ENCODE measurements at places on chromosomes 2 and 18.
A peak's percentile ranks its signal among the peaks of the same experiment; 100 is the strongest.

- DNase-seq, result peak; percentile 80
These were observed 68.1 kb downstream of the CLHC1 start for GRCh38 chr2:55163941-55164390.

DNA sequence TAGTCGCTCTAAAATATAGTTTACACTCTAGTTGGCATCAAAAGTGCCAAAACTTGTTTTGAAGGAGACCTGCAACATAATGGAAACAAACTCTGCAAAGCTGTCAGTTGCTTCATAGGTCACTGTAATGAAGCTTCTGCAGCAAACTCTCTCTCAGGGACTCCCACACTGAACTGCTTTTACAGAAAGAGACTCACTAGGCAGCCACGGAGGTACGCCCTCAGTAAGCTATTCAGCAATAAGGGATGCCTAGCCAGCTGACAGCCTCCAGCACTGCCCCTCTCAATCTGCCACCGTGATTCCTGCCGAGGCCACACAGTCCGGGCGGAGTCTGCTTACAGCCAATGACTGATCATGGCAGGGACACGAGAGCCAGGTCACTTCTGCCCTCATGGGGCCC is 51.1 kb downstream of the COLEC12 start:
- DNase-seq, result peak; percentile 47

- DNase-seq, result no peak
These were observed 43.6 kb downstream of the FECH start for GRCh38 chr18:57542812-57543427.

- peak; percentile 38 for DNase-seq
These were observed 203.4 kb downstream of the ASXL3 start for GRCh38 chr18:33781429-33781828.

DNA sequence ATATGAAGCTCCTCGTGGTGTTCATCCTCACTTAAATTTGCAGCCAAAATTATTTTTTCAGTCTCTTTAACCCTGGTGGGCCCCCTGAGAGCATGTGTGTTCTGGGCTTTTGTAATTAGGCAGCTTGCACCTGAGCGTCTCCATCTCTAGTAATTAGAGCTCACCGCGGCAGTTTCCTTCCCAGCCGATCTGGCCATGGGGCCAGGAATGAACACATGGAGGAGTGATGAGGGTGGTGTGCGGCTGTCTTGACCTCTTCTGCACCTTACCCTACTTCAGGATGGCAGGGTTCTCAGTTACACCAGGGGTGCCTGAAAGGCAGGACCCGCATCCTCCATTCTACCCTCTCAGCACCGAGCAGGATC is 98.5 kb downstream of the AFF3 start:
- no peak for DNase-seq

GRCh38 chr2:203551778-203552177 is 16.7 kb upstream of the RAPH1 start:
- peak; percentile 7 for DNase-seq

GRCh38 chr2:217048730-217049129 is 188.9 kb upstream of the TNP1 start:
- DNase-seq, result no peak

DNA sequence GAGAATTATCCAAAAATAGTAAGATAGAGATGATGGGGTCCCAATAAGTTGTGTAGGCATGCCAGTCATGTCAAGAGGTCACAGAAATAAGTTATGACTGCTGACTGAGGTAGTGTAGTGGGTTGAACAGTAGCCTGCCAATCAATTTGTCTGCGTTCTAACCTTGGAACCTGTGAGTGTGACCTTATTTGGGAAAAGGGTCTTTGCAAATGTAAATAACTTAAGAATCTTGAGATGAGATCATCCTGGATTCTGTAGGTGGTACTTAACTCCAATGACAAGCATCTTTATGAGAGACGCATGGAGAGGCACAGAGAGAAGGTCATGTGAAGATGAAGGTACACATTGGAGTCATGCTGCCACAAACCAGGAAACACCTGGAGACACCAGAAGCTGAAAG is 31.0 kb downstream of the ACVR1 start:
- DNase-seq, result no peak

DNA sequence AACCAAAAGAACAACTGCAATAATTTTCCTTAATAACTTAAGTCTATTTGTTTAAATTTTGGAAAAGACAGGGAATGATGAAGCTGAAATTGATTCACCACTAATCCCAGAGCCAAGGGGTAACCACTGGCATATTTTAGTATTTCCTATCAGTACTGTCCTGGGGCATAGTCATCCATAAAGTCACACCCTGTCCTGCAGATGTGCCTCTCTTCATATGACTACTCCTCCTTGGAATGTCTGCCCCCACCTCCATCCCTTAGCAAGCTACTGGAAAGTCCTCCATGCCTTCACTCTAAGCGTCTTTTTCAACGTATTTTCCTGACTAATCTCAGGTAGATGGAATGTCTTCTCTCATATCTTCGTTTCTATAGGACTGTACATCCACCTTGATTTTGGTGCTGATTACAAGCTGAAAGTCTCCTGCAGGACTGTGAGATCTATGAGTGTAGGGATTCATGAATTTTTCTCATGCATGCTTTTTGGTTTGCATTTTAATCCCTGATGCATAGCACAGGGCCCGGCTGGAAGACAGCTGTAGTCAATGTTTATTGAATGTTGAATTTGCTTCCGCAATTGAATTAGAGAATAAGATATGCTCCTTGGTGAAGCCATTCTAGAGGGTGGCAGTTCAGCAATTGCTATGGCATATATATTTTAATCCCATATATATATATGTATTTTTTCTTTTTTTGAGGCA is 85.6 kb downstream of the MOGAT1 start:
- DNase-seq, result no peak

DNA sequence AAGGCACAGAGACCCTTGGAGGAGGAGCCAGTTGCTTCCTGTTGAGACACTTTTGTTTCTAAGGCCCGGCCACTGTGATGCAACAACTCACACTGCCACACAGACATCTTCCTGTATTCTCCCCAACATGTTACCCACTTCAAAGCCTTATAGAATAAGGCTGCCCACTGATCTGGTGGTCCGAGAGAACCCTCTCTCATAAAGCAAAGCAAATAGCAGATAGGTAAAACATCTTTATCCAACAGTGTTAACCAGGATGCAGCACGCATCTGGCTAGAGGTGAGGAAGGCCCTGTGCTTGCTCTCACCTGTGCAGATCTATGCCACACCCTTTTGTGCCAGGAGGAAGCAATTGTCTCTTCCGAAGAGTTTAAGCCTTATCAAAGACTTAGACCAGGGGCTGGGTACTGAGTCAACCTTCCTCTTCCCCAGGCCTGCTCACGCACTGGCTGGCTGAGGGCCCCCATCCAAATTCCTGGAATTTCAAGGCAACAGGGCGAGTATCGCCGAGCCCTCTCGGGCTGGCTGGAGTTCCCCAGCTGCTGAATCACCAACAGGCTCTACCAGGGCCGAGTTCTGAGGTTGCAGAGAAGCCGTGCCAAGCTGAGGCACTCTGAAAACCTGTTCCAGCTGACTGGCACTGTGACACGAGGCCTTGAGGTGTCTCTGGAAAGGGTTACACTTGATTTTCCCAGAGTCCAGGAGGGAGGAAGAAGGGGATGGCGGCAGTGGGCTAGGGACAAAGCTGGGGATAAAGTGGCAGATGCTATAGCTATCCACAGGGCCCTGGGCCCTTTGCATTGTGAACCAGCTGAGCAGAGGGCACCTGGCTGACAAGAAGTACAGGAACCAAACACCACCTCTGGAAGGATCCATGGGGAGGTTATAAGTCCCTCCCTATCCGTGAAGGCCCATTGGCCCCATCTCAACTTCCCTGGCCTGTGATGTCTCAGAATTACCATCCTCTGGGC is 29.3 kb downstream of the TGFA start:
- DNase-seq, result peak; percentile 77

DNA sequence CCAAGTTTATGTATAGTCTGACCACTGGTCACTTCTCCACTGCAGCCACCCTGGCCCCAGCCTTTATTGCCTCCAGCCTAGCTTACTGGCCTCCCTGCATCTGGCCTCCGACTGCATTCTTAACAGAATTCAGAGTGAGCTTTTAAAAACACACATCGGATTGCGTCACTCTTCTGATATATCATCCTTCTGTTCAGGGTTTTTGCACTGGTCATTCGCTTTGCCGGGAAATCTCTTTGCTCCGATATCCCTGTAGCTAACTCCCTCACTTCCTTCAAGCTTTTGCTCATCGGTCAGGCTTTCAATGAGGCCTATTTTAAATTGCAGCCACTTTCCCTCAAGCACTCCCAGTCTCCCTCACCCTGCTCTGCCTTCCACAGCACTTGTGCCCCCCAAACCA is 101.6 kb upstream of the DLX2 start:
- DNase-seq, result no peak

DNA sequence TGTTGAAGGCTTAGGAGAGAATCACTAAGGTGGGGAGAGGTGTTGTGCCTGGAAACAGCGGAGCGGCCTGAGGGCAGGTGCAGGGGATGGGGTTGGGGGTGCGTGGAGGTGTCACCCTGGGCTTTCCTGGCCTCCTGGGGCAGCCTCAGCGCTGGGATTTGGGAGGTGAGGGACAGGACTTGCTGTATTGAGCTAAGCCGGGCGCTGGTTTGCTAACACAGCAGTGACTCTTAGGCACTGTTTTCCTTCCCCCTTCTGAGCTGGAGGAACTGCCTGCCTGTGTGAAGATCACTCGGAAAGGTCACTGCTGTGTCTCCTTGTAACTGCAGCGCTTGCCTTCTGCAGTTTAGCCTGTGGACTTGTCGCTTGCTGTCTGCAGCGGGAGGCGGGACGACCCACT is 21.2 kb downstream of the PRELID3A start:
- DNase-seq, result no peak

DNA sequence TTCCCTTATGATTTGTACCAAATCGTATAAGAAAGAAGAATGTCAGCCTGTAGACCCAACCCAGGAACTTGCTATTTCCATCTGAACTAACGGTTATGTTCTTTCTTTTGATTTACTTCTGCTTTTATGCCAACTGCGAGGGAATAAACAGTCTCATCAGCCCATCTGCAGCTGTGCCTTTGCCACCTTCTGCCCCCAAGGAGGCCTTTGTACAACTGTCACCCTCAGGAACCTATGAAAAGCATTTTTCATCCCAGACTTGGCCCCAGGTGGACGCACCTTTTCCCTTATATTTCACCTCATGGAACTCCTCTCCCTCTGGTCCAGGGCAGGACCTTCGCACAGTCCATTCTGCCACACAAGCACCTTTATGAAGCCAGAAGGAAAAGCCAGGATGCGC is 109.8 kb downstream of the AOX1 start:
- DNase-seq, result no peak

GRCh38 chr2:176133389-176133788 is 3.9 kb downstream of the HOXD8 start:
- DNase-seq, result no peak

- no peak for DNase-seq
These were observed 201.2 kb downstream of the LRP1B start for GRCh38 chr2:141929331-141930252.

DNA sequence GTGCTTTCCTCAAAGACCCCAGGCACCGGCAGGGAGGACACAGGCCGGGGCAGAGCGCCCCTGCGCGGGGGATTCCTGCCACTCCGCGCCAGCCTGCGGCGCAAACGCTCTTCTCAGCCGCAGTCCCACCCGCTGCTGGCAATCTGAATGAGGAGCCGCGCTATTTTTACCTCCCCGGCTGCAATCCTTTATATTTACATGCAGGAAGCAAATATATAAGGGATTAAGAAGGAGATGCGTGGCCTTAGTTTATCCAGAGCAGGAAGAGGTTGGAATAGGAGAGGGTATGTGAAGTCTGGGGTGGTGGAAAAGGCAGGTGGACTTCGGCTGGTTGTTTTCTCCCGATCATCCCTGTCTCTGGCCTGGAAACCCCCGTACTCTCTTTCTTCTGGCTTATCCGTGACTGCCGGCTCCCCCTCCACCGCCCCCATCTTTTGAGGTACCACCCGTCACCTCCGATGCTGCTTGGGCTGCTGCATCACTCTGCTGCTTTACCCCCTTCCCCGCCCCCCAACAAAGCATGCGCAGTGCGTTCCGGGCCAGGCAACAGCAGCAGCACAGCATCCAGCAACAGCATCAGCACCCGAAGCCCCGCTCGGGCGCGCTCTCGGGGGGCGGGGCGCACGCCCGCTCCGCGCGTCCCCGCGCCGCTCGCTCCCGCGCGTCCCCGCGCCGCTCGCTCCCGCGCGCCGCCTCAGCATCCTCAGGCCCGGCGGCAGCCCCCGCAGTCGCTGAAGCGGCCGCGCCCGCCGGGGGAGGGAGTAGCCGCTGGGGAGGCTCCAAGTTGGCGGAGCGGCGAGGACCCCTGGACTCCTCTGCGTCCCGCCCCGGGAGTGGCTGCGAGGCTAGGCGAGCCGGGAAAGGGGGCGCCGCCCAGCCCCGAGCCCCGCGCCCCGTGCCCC is at the start of gene ADAM23:
Gene ADAM23, plus strand, starts transcription at position 700 of the 902 bp plus-strand sequence. CDS start 335 bp downstream, outside the sequence.
- no peak for DNase-seq

DNA sequence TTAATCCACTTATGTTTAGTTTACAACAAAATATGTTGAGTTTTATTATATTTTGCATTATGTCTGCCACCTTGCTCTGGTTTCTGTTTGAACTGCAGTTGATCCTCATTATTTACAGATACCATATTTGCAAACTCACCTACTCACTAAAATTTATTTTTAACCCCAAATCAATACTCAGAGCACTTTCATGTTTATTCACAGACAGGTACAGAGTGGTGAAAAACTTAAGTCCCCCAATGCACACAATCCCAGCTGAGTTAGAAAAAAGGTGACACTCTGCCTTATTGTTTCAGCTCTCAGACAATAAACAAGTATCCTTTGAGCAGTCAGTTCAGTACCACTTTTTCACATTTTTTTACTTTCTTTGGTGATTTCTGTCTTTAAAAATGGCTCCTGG is 13.7 kb downstream of the GCG start:
- no peak for DNase-seq

DNA sequence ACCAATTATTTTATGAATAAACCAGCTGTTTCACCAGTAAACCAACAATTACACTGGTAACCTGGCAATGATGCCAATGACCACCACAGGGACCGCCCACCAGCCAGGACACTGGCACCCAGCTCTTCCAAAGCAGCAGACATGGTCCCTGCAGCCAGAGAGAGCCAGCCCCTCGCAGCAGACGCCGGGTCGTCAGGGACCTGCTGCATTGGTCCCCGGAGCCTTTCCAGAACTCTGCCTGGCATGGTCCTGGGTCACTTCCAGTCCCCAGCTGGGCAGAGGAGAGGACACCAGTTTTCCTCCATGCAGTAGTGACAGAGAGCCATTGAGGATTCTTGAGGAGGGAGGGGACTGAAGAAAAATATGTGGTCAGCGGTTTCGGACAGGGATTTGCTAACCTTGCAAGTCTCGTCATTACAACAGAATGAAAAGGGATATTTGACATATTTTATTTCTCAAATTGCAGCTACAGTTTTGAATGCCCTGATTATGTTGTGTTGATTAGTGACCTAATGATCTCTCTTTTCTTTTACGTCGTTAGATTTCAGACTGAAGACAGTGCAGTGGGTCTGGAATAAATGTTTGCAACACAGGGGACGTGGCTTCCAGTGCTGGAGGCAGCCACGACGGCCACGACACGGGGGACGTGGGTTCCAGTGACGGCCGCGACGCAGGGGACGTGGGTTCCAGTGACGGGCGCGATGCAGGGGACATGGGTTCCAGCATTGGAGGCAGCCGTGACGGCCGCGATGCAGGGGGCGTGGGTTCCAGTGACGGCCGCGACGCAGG is 154.5 kb downstream of the TPO start:
- DNase-seq, result no peak
